Activated T-cell treated with anti-CD3 and anti-CD28 coated beads, Interleukin-2, amount 50 U/mL, for 48 hours (primary cell): ENCODE measurements at places on chromosomes 1 and 21.

DNA sequence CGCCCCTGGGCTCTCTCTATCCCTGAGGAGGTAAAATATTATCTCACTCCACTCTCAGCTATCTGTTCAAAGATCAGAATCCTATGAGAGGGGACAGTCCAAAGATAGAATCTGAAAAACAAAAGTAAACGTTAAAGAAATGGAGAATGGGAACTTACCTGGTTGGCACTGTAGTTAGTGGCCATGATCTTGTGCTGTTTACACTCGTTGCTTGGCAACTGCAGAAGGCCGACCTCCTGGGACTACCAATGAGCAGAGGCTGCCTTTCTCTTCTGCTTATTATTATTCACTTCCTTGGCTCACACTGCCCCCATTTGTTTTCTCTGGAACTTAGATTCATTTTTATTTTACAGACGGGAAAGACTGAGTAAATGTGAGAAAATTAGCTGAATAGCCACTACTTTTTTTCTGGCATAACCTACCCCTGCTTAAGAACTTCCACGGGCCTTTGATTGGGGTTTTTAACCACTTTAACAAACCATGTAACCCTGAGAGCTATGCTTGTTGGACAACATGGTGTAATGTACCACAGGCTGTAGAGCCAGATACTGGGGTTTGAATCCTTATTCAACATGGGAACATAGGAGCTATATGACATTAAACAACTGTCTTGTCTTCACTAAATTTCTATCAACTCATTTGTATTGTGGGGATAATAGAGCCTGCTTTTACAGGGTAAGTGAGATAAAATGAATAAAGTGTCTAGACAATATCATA lies at the start of gene CFAP126:
Gene CFAP126 (minus strand): TSS at position 193 of the 717 bp plus-strand sequence. CDS start 8 bp downstream, at position 185.
- peak; percentile 39 for DNase-seq

DNA sequence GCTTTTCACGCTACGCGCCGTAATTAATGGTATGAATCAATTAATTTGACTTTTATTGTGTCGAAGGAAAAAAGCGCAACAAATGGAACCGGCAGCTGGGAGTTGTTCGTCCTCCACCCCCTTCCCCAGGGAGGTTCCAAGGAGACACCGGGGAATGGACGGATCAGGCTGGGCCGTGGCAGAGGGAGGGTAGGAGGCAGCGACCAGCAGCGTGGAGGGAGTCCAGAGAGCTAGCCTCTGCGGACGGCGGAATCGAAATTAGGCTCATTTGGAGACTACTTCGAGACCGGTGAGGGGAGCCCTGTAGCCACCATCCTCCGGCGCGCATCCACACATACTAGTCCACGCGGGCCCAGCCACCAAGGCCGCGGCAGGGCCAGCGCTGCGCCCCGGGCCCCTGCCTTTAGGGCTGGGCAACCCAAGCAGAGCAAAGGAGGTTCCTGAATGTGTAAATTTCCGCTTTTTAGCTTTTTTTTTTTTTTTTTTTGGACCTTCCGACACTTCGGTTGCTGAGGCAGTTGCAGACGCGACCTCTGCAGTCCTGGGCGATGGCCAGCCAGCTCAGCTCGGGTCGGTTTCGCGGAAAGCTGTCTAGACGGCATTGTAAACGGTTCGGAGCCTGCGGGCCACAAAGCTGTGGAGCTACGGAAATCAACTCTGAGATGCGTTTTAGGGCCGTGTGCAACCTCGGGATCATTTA lies 2.2 kb upstream of the FOXD3 start:
- peak; percentile 43 for DNase-seq

GRCh38 chr1:226679853-226680516 lies 59.1 kb downstream of the ITPKB start:
- peak; percentile 88 for DNase-seq

DNA sequence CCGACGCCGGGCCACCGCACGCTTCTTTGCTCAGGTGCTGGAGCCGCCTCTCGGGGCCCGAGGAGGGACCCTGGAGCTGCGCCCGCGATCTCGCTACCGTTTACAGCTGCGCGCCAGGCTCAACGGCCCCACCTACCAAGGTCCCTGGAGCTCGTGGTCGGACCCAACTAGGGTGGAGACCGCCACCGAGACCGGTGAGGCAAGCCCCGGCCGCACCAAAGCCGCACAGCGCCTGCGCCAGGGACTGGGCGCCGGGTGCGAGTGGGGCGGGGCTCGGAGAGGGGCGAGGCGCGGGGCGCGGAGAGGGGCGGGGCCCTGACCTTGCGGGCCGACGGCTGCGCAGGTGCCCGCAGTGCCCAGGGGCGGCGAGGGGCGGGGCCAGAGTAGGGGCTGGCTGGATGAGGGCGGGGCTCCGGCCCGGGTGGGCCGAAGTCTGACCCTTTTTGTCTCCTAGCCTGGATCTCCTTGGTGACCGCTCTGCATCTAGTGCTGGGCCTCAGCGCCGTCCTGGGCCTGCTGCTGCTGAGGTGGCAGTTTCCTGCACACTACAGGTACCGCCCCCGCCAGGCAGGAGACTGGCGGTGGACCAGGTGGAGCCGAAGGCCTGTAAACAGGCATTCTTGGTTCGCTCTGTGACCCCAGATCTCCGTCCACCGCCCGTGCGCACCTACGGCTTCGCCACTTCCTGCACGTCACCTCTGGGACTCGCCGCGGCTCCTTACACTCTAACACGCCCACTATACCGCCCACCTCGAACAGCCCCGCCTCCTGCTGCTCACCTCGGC lies 9.8 kb upstream of the CDC20 start:
- peak; percentile 60 for DNase-seq
